EH (cell line): ENCODE measurements at places on chromosomes 4 and X.

- no peak for DNase-seq
Observed at GRCh38 chr4:185591679-185592141, 56.4 kb upstream of the PDLIM3 start.

DNA sequence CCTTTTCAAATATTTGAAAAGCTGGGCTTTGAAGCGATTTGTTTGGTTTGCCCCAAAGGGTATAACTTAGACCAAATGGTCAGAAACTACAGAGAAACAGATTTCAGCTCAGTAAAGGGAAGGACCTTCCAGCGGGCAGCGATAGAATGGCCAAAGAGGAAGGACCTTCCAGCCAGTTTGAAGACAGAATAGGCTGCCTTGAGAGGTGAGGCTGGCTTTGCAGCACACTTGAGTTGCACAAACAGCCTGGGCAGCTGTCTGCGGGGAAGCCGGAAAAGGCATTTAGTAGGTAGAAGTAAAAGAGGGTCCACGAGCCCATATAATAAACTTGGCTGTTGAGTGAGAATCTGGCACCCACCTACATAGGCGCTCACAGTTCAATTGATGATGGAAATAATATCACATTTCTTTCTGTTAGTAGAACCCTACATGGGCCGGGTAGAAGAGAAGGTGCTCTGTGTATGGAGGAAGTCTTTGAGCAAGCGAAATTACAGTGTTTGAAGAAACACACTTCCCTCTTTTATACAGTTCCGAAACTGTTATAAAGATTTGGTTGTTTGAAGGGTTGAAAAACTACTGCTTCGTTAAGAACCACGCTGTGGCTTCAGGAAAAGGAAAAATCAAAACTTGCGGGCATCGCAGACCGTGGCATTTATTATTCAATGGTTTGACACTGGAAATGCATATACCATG is 75.0 kb upstream of the SORBS2 start:
- DNase-seq: no peak

DNA sequence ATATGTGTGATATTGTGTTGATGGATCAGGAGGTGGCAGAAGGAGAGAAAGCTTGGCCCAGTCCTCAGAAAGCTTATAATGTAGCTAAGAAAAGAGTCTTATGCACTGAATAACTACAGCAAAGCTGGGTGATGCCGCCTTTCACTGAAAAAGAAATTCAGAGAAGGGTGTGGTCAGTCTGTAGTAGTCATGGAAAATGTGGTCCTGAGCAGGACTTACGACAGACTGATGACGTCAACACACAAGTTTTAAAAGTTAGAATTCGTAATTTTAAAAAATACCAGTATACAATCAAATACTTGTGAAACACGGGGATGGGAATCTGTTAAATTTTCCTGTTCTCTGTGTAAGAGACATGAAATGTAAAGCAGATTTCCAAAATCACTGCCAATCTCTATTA is 87.0 kb upstream of the RAPGEF2 start:
- DNase-seq: peak; percentile 11

DNA sequence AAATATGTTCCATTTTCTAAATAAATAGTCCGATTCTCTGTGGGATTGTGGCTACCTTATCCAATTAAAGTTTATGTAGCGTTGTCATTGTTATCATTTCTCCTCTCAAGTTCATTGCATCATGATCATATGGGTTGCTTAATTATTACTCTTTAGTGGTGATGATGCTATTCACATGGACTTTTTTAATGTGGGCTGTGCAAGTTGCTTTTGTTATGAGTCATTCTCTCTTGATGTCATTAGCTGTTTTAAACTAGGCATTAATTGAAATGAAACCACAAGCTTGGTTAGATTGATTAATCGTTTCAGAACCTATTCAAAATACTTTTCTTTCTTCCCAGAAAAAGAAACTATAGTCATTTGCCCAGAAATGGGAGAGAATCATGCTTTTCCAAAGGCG is 38.2 kb downstream of the NHS start:
- DNase-seq: peak; percentile 84

DNA sequence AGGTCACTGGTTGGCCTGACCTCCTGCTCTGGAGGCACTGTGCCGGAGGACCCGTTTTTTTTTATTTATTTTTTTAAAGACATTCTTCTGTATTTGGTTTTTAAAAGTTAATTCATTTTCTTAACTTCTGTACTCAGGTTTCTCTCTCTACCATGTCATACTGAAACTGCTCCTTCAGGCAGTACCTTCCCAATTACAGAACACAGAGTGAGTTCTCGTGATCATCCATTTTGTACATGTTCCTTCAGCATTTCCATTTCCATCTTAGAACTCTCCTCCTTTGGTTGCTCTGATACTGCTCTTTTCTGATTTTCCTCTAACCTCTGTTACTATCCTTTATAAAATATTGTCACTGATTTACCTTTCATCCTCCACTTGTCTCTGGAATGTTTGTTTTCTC is 17.9 kb downstream of the UBE2K start:
- no peak for DNase-seq

- peak; percentile 81 for DNase-seq
Observed at GRCh38 chrX:45849261-45849862, 648.7 kb upstream of the DIPK2B start.

DNA sequence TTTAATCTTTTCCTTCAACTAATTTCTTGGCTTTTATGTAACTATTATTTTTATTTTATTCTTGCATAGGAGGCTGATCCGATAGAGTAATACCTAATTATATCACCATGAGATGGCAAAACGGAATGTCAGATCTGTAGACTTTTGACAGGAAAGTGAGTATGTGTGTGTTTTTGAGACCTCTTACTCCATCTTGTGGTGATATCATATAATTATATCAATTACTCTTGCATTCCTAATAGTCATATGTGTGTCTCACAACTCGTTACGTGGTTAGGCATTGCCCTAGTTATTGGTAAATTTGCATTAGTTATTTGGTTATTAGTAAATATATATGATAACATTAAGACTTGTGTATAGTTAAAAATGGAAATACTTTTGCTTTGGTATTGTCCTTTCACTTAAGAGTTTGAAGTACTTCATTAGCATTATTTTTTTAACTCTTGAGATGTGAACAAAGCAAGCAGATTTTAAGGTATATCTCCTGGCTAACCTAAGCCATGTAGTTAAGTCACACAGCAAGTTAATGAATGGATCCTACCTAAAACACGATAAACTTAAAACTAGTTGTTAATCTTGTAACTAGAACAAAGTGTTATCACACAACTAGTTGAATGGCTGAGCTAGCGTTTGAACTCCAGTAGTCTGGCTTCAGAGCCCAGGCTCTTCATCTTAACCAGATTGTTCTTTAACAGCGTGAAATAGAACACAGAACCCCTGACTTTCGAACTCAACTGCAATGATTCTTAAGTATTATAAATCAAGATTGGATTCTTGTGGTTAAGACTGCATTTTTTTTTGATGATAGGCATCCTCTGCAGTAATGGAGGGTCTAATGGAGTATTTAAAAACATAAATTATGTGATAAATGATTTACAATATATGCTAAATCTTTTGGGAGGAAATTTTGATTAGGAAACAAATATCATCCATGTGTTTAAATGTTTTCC is 67.1 kb downstream of the PGRMC2 start:
- DNase-seq: peak; percentile 77

DNA sequence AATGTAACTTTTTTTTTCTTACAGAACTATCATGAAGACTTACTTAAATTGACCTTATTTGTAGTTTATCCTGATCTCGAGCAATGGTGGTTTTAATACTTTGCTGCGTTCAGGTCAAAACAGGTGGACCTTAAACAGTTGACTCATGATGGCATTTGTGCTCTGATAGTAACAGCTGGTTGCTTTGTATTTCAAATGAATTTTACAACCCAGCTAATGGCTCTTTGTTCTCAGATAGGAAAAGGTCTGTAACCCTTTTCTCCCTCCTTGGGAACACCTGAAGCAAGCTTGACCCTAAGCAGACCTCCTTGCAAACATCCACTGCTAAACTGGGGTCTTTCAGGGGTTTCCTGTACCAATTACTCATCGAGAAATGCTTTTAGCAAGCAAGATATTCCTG is 79.2 kb downstream of the F11 start:
- DNase-seq: no peak

DNA sequence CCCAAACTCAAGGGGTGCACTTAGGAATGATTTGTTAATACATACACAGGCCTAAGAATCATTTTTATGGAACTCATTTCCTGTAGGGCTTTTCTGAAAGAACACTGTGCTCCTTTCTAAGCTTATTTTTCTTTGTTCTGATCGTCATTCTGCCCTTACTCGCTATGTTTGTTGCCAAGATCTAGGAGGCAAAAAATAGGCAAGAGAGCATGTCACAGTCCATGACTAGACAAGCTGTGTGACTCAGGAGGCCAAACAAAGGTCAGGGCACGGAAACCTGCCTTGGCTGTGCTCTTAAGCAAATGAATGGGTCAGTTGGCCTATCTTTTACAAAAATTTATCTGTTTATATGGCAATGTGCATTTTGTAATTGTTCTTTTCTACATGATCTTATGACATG is 42.5 kb upstream of the C1GALT1C1 start:
- DNase-seq: peak; percentile 90

GRCh38 chrX:44305921-44306320 is 37.6 kb downstream of the EFHC2 start:
- no peak for DNase-seq
